ENCODE measurements at places on chromosomes 2 and 18.

- DNase-seq = no peak
- no peak overlapping the region for H3K4me3 ChIP-seq
- no peaks in the 10 kb centered on the region for H3K27me3 ChIP-seq
- no peaks in the 10 kb centered on the region for H3K36me3 ChIP-seq
- H3K27ac ChIP-seq = no peak overlapping the region
Observed at GRCh38 chr2:18950361-18950851, 361.0 kb upstream of the NT5C1B start.

DNA sequence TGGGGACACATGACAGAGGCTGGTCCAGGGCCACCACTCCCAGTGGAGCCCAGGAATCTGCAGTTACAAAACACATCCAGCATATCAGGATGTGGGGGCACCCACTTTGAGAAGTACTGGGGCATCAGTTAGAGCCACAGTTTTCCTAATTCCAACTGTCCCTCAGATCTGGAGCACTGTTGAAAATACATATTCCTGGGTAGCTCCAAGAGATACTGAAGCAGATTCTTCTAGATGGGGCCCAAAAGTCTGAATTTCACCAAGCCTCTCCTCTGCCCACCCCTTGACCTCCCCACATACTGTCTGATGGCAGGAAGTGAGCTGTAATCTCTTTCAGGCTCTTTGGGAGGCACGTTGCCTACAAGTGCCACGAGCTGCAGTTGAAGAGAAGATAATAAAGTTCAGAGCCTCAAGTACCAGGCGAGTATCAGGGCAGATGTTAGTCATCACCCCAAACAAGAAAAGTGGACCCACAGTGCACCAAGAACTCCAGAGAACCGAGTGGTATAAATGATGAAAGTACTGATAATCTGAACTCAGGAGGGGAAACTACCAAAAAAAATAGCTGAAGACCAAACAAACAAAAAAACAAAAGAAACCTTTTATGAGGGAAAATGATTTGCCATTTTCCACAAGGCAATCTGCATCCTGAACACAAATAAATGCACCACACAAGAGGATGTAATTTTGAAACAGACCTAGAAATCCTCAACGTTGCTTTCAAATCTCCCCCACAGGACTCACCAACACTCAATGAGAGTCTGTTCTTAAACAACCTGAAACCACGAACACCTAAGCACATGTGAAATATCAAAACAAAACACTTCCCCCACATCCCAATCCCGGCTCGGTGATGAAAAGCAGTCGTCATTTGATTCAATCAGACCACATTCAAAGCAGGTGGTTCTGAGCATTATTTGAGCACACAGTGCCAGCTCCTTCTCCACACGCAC, 98.7 kb downstream of the TCF4 start:
- no peaks in the 10 kb centered on the region for H3K36me3 ChIP-seq
- H3K4me1 ChIP-seq = 0 out of 2 replicates have a peak, but pooled peaks cover under 1% of the 10 kb centered on the region
- H3K27me3 ChIP-seq = no peaks in the 10 kb centered on the region
- DNase-seq = no peak

DNA sequence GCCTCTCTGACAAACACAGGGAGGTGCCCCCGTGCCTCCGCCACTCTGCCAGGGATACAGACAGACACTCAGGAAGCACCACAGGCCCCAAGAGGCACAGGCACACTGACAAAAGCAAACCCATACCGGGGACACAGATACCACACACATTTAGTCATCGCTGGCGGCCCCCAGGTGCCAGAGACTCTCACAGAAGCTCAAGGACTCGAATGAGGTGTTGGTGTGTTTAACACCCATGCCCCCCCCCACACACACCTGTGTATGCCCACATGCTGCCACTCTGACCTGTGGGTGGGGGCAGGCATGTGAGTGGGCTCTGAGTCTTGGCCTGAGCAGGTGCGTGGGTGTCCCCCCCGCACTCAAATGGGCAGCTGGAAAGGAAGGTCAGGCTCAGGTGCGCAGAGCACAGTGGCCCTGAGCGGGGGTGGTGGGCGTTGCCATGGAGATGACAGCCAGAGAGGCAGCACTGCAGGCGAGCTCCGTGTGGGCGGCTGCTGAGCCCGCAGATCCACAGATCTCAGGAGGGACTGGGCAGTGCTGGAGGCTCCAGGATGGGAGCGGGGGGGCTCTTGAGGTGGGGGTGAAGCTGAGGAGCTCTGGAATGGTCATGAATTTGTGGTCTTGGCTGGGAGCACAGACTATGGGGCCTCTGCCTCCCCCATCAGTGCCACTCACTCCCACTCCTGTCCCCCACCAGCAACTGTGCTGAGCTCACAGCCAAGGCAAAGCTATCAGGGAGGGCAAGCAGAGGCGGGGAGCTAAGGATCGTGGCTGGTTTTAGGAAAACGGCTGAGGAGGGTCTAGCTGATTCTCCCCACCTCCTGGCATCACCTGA, 73.9 kb upstream of the TAF1B start:
- no peak for DNase-seq
- H3K27me3 ChIP-seq = no peaks in the 10 kb centered on the region
- H3K4me1 ChIP-seq = 0 out of 2 replicates have a peak, but pooled peaks cover 6% of the 10 kb centered on the region
- H3K27ac ChIP-seq = no peak overlapping the region
- no peak overlapping the region for H3K4me3 ChIP-seq
- H3K36me3 ChIP-seq = no peaks in the 10 kb centered on the region

GRCh38 chr2:85956646-85957039, 67.9 kb upstream of the ST3GAL5 start:
- no peaks in the 10 kb centered on the region for H3K27me3 ChIP-seq
- no peak for DNase-seq
- no peak overlapping the region for H3K4me3 ChIP-seq

DNA sequence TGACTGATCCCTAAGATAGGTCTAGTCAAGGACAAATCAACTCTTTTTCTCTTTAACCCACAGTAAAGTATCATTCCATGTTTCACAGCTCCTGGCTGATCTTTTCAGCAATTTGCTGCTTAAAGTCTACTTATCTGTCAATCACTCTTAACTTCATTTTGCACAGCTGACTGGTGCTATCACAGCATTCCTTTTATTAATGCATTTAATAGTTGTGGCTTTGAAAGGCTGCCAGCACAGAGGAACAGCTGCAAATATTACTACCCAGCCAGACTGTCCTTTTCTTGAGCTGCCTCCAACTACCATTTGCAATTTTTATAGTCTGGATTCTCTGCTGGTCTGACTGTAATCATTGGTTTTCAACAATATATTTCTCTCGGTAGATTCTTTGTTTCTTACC, 303.5 kb downstream of the STK39 start:
- H3K36me3 ChIP-seq = no peaks in the 10 kb centered on the region
- no peaks in the 10 kb centered on the region for H3K27me3 ChIP-seq
- DNase-seq = no peak
- no peak overlapping the region for H3K27ac ChIP-seq

Measured in Caco-2 (cell line).